Stimulated activated CD8-positive, alpha-beta memory T cell treated with anti-CD3 and anti-CD28 coated beads, Interleukin-15, amount 100 ng/mL, for 4 hours (primary cell): ENCODE measurements at places on chromosomes 3 and 15.

DNA sequence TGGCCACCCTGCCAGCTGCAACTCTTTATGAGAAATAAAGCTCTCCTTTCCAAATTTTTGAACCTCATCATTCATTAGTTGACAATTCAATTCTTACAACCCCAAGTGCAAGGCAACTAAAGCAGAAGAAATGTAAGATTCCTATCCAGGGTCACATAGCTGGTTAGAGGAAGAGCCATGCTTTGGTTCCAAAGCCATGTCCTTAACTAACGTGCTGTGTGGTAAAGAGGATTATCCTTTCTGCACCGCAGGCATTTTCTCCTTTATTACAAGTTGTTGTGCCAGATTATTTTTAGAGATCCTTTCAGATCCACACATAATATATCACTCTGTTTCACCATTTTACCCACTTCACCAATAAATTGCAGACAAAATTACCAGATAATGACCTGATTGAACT is 36.5 kb downstream of the TM4SF18 start:
- DNase-seq, result no peak

GRCh38 chr3:177744873-177745606 is 547.8 kb upstream of the TBL1XR1 start:
- no peak for DNase-seq

DNA sequence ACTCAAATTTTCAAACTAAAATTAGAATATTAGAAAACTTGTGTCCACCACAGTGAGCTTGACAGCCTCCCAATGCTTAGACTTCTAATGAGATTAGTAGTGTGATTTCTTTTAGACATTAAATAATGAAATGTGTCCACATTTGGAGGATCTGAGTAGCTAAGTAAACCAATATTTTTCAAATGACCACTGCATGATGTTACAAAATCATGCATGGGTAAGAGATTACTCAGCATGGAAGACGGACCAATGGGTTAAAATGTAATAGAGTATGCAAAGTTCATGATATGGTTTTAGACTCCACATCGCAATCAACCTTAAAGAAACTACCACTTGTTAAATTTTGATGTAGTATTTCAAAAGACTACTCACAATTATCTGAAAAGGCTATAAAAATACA is 130.6 kb downstream of the IMPG2 start:
- DNase-seq, result no peak

- DNase-seq, result no peak
These were observed 63.2 kb upstream of the CGNL1 start for GRCh38 chr15:57313134-57313483.

DNA sequence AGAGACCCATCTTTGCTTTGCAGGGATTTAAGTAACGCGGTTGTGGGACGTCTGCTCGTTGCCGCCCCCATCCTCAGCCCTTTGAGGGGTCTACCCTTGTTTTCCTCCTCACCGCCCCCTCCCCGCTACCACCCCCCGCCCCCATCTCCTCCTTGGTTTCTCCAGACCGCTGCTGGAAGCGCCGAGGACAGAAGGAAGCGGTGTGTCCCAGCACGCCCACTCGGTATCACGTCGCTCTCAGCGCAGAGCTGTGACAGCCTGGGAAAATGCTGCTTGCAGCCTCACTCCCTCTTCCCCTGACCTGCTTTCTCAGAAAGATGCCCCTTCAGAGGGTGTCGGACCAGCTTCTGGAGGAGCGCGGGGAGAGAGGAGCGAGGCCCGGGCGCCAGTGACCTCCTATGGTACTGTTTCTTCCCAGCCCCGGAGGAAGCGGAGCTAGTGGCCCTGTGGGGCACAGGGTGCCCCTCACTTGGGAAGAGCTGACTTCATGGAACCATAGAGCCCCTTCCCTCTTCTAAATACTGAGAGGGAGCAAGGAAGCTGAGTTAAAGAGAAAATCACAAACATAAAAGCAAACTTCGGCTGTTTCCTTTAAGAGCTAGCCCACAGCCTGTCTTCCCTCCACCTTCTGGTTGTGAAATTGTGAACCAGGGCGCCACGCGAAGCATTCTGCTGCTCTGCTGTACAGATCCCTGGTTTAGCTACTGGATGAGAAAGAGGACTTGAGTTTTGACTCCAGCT is 698 bp downstream of the IL1RAP start:
- peak; percentile 10 for DNase-seq

DNA sequence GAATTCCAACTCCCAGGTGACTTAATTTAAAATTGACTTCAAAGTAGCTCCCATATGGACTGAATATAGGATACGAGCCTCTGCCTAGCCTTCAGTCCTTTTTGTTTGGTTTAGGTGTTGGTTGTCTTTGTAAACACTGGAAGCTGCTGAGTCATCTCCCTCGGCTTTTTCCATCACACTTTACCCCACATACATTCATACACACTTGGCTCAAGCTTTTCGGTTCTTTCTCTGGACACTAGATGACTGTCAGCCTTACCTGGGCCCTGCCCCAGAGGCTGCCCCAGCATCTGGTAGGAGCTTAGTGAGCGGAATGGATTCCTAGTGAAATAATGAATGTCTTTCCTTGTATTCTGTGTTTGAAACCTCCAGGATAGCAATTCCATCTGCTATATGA is 201.5 kb upstream of the IL12A start:
- DNase-seq, result no peak

DNA sequence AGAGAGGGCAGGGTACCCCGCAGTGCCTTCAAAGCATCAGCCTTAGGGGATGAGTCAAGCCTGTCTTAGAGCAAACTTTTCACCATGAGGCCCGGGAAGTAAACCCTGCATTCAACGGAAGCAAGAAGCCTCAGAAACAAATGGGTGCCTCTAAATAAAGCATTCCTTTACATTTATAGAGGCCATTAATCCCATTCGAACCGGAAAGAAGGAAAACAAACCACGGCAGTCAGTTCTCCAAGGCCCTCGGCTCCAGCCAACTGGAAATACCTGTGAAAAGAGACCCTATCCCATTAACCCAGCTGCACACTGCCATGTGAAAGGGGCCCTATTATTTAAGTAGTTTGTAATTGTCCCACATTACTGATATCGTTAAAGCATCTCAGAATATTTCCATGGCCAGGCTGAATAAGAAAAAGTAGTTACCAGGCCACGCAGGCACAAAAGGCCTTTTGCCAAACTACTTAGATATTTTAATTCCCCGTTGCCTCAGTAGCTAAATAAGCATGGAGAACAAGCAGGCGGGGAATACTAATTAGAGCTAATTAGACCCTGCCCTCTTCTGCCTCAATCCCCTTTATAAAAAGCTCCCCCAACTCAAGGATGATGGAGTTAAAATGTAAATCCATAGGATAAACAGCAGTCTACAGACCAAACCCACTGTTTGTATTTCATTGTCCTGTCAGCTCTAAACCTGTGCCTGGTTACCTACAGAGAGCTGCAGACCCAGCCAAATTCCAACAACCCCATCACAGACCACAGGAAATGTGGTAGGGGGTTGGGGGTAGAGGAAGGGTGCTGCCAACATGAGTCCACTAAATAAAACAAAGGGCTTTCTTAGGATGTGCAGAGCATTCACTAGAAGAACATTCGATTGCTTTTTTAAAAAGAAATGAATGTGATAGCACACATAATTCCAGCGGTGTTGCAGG is 4.1 kb downstream of the ITGB5 start:
- no peak for DNase-seq

GRCh38 chr3:132730891-132731580 is 8.8 kb upstream of the NPHP3 start:
- DNase-seq, result no peak

- no peak for DNase-seq
These were observed 120.0 kb downstream of the KBTBD8 start for GRCh38 chr3:67118122-67118521.

GRCh38 chr3:106381286-106381938 is 512.6 kb upstream of the CBLB start:
- no peak for DNase-seq

DNA sequence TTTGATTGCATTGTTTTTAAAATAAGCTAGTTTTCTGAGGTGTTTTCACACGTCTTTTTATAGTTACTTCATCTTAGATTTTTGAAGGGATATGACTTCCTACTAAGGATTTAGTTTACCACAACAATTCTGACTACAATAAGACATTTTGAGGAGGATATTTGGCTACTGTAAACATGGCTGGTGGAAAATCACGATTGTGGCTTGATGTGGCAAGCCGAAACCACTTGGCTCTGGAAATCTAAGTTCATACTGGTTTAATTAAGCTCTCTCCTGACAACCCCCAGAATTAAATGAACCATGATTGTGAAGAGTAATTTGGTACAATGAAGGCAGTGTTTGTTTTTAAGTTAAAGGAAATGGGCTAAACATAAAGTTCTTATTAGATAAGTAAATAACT is 30.8 kb downstream of the ST3GAL6 start:
- no peak for DNase-seq

DNA sequence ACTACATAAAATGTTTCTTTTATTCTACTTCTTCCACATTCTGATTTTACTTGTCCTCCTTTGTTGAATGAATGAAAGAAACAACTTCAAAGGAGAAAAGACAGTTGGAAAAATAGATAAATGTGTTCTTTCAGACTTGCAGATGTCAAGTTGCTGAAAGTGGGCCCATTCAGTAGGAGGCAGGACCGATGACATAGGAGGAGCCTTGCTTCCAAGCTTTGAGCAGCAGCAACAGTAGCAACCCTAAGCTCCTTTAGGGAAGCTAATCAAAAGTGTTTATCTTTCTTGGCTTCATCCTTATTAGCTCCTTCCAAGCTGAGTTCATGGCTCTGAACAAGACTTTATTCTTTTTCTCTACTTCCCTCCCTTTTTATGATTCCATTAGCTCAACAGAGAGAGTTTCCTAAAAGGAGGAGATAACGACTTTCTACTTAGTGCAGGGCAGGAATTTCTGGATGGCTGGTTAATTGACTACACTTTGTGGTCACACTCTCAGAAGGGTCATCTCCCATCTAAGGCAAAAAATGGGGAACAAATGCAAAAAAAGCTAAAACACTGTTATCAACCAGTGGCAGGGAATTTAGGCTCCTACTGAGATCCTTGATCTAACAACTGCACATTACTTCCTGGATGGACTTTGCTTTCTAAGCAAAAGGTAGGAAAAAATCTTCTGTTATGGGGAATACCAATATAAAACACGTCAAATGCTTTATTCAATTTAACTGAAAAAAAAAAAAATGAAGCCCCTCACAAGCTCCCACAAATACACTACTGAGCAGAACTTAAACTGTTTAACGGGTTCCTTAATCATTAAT is 4.8 kb downstream of the MORC1 start:
- no peak for DNase-seq

- no peak for DNase-seq
These were observed 97.4 kb downstream of the CBLB start for GRCh38 chr3:105771392-105771791.

GRCh38 chr3:43105596-43106292 is at the start of gene POMGNT2:
TSS of gene POMGNT2 (minus strand) at chr3:43106079. CDS start at chr3:43081431, 24,648 bp downstream.
- peak; percentile 72 for DNase-seq

DNA sequence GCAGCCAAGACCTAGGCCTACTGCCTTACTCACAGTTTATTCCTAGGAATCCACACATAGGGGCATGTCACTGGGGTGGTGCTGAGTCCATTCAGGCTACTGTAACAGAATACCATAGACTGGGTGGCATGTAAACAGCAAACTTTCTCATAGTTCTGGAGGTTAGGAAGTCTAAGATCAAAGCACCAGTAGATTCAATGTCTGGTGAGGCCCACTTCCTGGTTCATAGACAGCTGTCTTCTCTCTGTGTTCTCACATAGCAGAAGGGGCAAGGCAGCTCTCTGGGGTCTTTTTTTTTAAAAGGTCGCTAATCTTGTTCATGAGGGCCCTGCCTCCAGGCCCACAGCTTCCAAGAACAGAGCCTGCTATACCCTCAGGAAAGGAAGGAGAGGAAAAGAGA is 113.9 kb upstream of the MANF start:
- no peak for DNase-seq

GRCh38 chr15:73732930-73733329 is 20.2 kb downstream of the INSYN1 start:
- DNase-seq, result no peak

DNA sequence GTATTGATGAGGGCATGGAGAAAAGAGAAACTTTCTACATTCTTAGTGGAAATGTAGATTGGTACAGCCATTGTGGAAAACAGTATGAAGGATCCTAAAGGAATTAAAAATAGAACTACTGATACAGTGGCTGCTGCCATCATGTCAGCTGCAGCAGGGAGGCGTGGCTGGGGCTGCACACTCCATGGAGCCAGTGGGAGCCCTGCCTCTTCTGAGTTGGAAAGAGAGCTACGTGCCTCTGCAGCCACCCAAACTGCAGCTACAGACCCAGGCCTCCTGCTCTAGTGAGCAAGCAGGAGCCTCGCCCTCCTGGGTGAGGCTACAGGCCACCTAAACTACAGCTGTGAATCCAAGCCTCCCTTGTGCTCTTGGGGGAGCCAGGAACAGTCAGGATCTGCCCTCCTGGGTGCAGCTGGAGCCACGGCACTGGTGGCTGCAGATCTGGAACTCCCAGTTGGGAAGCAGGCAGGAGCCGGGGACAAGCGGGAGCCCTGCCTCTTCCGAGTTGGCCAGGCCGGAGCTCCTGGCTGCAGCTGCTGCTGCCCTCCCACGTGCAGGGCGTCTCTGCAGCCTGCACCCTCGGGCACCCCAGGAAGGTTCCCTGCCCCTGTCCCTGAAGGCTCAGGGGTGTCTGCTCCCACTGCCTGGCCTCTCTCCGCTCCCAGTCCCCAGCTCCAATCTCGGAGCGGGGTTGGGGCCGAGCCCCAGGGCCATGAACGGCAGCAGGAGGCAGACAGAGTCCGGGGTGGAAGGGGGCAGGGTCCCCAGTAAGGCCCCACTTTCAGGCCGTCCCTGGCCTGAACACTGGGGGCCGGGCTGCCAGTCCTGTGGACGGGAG is 64.5 kb downstream of the THBS1 start:
- no peak for DNase-seq

DNA sequence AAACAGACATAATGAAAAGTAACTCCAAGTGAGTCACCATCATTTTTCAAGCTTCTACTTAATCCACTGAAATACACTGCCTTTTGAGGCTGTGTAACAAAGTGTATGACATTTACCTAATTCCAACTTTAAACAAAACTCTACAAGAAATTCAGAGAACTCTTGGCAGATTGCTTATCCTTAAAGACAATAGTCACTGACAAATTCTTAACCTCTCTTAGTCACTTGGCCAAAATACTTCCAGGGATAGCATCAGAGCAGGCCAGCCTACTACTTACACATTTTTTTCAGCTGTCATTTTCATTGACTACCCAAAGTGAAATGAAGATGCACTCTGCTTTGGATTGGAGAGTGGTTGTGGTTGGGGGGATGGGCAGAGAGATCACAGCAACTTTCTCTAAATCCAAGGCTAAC is 3.6 kb downstream of the WWTR1 start:
- no peak for DNase-seq

- no peak for DNase-seq
These were observed 5.2 kb downstream of the NUSAP1 start for GRCh38 chr15:41337631-41338522.
